Gastrocnemius medialis (tissue), 4 donors: ENCODE measurements at places on chromosomes 12 and 14.

GRCh38 chr14:90697577-90698206, 118.5 kb downstream of the TTC7B start:
- DNase-seq: peak; percentile 84

- DNase-seq: no peak
These were observed 356.2 kb downstream of the SNAPC1 start for GRCh38 chr14:62118461-62118860.

DNA sequence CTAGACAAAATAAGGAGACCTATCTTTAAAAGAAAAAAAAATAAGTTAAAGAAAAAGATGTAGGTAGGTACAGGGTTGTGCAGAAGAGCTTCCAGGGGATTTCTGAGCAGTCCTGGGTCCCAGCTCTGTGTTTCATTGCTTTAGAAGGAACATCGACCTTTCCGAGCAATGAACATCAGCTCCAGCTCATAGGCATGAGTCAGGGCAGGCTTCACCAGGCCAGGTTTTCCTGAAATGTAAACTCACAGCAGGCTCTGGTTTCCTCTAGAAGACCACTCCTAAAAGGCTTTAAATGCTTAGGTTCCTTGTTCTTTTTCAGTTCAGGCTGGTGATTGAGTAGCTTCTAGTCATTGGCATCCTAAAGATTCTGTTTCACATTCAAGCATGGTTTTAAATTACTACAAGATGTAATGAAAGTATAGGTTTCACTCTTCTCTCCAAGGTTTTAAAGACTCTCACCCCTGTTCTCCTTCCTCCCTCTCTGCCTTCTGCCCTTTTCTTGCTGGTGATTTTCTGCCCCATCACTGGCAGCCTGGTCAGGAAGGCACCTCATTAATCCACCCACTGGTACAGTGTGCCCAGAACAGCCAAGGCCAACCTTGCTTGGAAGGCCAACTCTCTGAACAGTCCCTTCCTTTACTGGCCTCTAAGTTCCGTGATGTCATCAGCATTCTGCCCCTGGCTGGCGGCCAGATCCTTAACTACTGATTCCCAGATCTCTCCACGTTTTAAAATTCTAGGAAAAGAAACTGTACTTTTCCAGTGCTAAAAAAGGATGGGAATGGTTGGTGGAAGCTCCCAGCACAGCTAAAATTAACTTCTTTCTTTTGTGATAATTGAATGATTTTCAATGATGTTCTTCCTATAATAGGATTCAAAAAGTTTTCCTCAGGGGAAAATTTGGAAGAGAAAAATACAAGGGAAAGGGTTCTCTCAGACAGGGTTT, 109.4 kb upstream of the HIF1A start:
- no peak for DNase-seq

DNA sequence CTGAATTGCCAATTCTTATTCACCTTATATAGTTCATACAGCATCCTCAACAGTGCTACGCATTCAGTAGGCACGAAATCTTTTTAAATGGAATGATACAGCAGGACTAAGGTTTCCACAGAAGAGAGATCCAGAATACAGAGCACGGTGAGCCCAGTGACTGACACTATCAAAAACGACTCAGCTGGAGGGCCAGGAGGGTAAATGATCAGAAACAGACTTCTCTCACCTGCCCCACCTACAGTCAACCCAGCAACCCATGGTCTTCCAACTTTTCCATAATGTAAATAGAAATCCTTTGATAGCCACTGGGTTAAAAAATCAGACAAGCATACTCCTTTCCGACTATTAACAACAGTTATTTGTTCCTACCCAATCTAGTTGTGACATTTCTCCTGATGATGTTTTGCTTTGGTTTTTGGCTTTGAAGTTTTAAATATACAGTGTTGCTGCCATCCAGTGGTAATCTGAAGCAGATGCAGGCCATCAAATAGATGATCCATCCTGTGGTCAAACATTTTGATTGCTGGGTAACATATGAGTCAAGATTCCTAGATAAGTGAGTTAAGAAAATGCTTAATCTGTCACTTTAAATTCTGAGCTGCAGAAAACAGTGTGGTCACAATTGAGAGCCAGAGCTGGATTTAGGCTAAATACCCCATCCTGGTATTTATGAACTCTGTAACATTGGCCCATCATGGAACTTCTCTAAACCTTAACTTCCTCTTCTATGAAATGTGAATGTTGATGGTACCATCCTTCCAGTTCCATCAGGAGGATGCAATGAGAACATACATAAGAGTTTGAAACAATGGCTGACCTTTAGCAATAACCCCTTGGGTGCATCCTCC, 42.0 kb downstream of the GPHB5 start:
- no peak for DNase-seq

DNA sequence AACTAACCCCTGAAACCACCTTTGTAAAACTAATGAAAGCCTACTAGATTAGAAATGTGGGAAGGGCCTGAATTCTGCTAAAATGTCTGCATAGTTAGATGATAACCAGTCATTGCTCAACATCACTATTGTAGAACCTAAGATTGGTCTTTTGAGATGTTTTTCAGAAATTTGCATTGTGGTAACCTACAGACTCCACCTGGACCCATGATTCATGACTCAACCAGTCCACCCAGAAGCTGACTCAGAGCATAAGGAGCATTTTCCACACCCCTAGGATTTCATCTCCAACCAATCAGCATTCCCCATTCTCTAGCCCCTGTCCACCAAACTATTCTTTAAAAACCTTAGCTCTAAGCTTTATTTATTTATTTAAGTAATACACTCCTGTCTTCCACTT, 30.4 kb upstream of the CHGA start:
- DNase-seq: no peak

- no peak for DNase-seq
These were observed 11.4 kb upstream of the METAP2 start for GRCh38 chr12:95462551-95462950.

- no peak for DNase-seq
These were observed 7.2 kb upstream of the C1R start for GRCh38 chr12:7099290-7099996.

DNA sequence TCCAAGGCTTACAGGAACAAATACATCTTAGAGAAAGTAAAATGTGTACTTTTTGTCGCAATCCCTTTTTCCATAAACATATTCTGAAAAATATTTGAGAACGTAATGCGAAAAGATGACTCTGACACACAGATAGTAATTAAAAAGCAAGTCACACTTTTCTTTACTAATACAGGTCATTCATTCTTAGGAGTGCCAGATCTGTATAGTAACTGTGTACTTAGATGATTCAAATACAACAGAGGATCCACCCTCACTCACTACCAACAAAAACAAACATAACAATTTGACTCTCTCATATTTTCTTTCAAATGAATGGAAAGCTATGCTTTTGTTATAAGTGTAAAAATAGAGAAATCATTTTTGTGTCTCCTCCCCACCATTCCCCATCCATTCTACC, 795.4 kb downstream of the SLC6A15 start:
- no peak for DNase-seq

- DNase-seq: peak; percentile 36
These were observed 21.4 kb downstream of the B4GALNT3 start for GRCh38 chr12:480831-481816.

- DNase-seq: no peak
These were observed 39.6 kb downstream of the DNAH10 start for GRCh38 chr12:123801573-123802178.

DNA sequence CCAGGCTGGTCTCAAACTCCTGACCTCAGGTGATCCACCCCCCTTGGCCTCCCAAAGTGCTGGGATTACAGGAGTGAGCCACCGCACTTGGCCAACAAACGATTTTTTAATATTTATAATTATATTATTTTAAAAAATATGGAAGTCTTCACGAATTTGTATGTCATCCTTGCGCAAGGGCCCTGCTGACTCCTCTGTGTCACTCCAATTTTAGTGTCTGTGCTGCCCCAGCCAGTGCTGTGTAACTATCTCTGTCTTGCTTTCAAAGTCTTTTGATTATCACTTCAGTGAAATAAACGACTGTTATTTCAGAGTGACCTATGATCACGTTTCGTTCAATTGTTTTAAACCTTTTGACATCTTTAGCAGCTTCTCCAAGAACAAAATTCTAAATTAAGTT, 13.1 kb upstream of the MMP17 start:
- no peak for DNase-seq

DNA sequence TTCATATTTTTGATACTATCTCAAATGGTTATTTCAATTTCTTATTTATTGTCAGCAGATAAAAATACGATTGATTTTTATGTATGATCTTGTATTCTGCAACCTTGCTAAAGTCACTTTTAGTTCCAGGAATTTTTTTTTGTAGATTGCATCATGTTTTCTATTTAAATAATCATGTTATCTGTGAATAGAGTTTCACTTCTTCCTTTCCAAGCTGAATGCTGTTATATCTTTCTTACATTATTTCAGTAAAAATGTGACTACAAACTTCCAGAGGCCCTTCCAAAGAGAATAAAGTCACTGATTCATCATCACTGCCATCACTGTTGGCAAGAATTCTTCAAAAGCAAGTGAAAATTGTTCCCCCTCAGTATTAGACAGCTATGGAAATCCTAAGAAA, 104.7 kb upstream of the RAP1B start:
- no peak for DNase-seq

- DNase-seq: no peak
These were observed 154.2 kb downstream of the NRXN3 start for GRCh38 chr14:78324353-78324752.

DNA sequence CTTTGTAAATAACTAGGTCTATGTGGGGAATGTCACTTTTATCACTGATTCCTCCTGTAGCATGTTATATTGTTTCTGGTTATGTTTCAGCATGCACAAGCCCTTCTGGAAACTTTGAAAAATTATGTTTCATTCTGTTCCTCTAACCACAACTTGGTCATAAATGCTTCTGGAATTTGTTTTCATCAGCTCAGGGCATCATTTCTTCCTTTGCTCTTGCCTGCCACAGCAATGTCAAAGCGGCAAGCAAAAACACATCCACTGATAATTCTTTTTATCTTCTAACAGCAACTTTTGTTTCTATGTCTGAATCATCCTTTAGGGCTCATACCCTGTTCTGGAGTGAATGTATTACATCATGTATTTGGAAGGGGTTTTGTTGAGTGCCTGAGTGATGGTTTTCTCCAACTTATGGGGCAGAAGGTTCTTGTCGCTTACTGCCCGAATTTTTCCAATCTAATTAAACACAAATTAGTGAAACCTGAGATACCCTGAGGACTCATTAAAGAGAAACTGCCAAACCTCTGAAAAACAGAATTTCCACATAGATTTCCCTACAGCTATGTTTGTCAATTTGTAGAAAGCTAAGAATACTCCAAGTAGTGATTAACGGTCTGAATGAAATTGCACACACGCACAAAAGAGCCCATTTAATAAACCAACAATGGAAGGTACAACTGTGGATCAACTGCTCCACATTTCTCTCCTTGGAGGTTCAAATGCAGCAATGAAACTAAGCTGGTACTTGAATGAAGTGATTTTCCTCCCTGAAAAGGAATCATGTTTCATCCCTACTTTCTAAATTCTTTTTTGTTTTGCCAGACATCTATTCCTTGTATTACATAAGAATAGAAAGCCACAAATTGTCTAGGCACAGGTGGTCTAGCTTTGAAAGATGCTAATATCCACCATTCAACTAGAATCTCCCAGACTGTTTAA, 173.5 kb upstream of the KRR1 start:
- no peak for DNase-seq

GRCh38 chr14:77197988-77198387, 16.4 kb downstream of the TMEM63C start:
- DNase-seq: no peak

GRCh38 chr14:104973135-104973384, 5.1 kb downstream of the AHNAK2 start:
- peak; percentile 71 for DNase-seq

GRCh38 chr12:105462831-105463230, 132.3 kb downstream of the C12orf75 start:
- no peak for DNase-seq

GRCh38 chr12:71746974-71747611, 7.6 kb upstream of the RAB21 start:
- no peak for DNase-seq

- no peak for DNase-seq
These were observed 424.1 kb downstream of the APAF1 start for GRCh38 chr12:99068993-99069747.

GRCh38 chr14:102164241-102164641, 24.5 kb downstream of the WDR20 start:
- no peak for DNase-seq

DNA sequence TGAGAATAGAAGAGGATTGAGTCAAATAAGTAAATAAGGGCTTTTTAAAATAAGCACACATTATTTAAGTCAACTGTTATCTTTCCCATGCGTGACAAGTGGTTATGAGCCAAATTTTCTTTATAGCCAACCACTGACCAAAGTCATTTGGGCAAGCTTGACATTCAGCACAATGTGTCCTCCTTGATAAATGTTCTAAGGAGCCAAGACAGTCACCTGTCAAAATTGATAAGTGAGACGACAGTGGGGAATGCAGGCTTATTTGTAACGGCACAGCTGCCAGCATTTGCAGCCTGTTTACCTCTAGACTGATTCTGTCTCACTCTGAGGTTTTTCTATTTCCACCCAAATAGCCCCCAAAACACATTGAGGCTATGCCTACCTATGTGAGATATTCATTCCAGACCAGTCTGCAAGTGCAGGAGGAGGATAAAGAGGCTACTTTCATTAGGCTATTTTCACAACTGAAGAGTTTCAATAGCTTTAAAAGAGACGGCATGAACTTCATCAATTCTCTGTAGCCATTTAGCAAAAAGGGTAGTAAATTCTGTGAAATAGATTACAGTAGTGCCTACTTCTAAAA, 339.5 kb downstream of the PDZRN4 start:
- no peak for DNase-seq

GRCh38 chr12:54421879-54422250, 2.8 kb upstream of the ITGA5 start:
- DNase-seq: no peak
